ENCODE measurements at places on chromosomes 6 and 20.

DNA sequence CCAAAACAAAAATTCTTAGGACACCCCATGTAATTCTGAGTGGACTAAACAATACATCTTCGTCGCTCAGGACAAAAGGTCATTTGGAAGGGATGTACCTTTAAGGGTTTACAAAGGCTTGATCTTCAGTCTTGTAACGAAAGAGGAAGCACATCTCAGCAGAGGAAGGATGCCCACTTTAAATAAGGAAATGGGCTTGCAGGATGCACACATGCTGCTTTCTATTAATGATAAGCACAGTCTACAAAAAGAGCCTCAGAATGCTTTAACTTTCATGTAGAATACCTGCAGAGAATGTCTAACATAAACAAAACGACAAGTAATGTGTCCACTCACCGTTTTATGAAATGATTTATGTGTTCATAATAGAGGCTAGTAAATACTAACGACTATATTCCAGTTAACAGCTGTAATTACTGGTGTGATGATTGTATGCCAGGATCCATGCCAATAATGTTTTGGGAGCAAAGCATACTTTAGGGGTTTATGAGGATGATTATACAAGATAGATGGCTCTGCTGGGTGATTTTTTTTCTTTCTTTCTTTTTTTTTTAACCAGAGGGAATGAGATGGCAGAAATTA is 216.9 kb downstream of the GMDS start:
- DNase-seq = no peak

DNA sequence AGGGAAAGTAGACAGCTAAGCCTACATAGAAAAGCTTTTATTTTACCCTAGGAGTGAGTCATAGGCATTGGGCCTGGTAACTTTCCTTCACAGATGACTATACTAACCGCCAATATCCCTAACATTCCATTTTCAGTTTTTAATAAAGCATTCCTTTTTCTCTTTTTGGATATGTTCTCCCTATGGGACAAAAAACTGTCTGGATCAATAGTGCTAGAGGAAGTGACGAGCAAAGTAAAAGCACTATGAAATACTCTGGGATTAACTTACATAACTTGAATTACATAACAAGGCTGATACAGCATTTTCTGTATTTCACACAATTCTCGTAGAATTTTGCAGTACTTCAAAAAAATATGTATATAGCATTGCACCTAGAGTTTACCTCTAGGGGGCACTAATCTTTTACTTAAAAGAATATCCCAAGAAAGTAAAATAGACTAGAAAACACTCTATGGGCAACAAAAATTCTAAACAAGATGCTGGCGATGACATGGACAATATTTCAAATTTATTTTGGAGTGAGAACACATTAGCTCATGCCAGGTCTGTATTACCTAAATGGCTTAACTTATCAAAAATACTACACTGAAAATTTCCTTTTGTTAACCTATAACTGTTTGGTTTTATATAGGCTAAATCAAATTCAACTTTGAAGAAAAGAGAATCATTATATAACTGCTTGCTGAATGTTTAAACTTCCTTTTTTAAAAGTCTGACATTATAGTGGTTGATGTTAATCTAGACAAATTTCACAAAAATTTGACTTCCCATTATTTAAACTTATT is 66.3 kb upstream of the DST start:
- no peak for DNase-seq

- DNase-seq = no peak
These were observed 15.1 kb downstream of the GATA5 start for GRCh38 chr20:62460678-62461077.

DNA sequence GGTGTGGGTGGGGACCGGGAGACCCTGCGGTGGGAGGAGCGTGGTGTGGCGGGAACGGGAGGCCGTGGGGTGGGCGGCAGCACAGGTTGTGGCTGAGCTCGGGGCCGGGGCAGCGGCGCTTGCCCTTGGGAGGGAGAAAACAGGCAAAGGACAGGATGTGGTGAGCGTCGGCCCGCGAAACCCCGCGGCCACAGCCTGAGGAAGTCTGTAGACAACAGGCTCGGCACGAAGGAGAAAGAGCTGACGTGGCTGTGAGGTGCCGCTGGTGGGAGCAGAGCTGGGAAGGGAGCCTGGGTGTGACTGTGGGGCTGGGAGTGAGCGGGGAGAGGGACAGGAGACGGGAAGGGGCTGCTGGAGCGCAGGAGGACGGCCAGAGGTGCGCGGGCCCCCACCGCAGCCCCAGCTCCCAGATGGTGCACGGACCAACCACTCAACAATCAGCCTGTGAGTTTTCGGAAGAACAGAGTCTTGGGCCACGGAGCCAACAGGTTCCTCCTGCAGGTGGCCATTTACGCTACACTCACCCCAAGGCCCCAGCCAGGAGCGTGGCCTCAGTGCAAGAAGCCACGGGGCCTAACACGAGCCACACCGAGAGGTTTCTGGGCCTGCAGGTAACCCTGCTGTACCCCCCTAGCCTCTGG is 202.8 kb downstream of the DLL1 start:
- DNase-seq = no peak

GRCh38 chr20:24763386-24764026 is 185.6 kb upstream of the CST7 start:
- DNase-seq = no peak

DNA sequence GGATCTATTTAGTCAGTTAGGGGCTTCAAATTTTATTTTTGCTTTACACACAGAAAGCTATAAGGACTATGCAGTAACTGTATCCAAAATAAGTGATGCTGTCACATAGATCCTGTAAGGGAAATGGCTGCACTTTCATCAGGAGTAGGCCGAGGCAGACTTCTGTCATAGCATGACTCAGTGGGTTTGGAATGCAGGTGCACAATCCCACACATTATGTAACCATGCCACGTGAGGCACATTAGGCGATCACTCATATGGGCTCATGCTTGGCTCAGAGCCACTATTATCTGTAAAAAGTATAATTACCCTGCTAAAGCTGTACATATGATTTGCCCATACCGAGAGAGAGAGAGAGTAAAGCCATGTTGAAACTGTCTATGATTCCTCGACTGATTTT is 1189.4 kb upstream of the EYS start:
- no peak for DNase-seq

DNA sequence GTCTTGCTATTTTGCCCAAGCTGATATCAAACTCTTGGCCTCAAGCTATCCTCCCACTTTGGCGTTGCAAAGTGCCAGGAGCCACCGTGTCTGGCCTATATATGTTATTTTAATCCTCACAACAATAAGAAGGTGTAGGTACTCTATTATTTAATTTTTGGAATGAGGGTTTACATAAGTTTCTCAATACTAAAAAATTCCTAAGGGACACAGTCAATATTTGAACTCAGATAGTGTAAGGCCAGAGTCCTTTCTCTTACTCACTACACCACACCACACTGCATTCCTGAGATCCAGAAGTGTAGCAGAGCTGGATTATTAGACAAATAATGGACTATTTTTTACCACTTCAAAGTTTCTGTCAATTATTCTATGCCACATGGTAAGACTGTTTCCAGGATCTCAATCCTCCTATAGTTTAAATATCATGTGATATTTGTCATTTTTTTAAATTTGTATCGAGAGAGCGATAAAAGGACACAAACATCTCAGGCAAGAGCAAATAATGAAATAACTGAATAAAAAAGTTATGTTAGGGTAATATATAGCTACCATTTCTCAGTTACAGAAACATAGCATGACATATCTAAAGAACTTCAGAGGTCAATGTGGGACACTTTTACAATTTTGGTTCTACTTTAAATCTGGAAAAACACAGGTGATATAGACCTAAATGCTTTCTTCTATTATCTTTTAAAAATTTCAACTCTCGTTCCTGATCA is 162.2 kb upstream of the THEMIS start:
- DNase-seq = no peak

DNA sequence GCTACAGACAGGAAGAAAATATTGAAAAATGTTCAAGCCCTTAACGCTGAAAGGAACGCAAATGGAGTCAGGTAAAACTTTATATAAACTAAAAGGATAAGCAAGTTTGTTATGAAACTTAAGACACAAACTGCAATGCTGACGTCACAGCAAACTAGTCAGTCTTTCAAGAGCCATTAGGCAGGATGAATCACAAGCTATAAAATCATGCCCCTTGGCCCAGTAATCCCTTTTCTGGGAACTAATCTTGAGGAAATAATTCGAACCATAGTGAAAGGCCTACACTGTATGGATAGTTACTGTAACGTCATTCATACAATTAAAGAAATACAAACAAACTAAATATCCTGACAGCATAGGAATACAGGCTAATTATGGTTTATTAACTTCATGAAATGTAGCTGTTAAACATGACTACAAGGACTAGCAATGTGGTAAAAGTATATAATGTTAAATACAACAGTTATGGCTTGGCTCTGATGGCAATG is 42.7 kb upstream of the HINT3 start:
- peak; percentile 91 for DNase-seq

- peak; percentile 77 for DNase-seq
These were observed 69.8 kb upstream of the TINAG start for GRCh38 chr6:54238396-54238795.

DNA sequence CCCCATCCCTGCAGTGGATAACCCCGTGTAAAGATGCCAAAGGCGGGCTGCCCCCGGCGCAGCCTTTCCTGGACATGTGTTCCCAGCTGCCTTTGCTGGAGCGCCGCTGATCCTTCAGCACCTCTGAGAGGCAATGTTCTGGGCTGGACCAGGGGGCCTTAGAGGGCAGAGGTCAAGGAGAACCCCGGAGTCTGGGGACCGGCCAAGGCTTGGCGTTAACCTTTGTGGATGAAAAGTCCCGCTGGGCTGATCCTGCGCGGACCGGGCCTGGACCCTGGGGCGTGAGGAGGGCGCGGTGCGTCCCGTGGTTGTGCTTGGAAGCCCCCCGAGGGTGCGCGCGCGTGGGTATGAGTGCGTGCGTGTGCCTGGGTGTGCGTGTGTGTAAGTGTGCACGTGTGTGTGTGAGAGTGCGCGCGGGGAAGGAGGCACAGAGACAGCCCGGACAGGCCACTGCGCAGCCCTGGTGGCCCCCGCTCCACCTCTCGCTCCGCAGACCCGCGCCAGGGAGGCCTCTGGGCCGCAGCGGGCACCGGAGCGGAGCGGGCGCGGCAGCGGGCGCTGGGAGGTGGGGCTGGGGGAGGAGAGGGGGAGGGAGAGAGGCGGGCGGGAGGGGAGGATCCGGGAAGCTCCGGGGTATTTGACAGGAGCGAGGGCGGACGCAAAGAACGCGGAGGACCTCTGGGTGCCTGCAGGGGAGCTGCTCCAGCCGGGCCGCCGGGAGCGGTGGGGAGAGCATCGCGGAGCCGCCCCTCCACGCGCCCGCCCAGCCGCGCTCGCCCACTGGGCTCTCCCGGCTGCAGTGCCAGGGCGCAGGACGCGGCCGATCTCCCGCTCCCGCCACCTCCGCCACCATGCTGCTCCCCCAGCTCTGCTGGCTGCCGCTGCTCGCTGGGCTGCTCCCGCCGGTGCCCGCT is at the start of gene SMOC2:
TSS of gene SMOC2 (plus strand) at position 665 of the 914 bp plus-strand sequence. CDS start at position 852, 187 bp downstream.
- no peak for DNase-seq

DNA sequence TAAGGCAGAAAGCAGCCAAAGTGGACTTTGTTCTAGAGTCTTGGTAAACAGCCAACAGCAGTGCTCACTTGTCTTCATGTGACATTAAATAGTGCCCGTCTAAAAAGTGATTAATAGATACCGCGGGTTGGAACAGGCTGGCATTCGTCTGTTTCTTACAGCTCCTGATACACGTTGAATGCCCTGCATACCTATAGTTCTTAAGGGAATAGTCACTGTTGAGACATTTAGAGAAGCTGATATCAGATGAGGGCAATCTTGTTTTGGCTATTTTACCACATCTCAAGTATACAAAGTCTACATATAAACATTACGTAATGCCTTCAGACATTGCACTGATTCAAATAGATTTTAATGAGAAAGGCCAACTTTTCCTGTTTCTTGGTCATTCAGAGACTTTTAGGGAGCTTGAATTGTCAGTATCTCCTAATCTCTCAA is 374.9 kb upstream of the FLRT3 start:
- DNase-seq = peak; percentile 26

- no peak for DNase-seq
These were observed 23.9 kb upstream of the C6orf141 start for GRCh38 chr6:49526598-49526997.

DNA sequence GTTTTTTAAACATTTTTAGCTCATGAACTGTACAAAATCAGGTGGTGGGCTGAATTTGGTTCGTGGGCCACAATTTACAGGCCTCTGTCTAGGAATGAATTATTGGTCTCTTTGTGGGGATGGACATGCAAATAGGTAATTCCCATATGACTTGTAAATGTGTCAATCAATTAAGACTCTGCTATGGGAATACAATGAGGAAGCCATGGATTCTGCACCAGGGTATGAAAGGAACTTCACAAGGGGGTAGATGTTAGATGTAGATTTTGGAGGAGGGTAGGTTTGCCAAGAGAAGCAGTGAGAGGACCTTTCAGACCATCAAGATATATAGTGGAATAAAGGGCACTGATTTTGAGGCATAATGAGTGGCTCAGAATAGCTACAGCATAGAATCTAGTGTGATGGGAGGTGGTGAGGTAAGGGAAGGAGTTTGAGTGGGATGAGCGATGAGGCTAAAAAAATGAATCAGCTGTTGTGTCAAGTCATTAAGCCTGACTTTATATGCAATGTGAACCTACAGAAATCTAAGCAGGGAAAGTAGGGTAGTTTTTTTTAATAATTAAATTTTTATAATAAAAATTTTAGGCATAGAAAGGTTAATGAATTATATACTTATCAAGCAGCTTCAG is 32.6 kb upstream of the RNF182 start:
- no peak for DNase-seq

- no peak for DNase-seq
These were observed 67.4 kb downstream of the STMND1 start for GRCh38 chr6:17169291-17169690.

GRCh38 chr6:107787589-107787960 is 36.5 kb downstream of the SCML4 start:
- no peak for DNase-seq

- DNase-seq = no peak
These were observed 32.3 kb downstream of the UST start for GRCh38 chr6:148779142-148779562.

DNA sequence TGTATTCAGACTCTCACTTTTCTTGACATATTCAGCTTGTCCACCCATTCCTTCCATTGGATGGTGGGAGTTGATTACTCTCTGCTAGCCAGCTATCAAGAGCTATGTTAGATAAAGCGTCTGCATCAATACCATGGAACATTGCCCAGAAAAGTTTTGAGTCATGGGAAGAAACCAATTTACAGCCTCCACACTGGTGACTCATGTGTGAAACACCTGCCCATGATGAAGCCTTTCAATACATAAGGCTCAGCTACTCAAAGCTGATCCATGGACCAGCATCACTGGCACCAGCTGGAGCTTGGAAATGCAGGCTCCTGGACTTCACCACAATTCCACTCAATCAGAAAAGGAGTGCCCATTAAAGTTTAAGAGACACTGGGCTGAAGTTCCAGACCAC is 16.1 kb downstream of the PLA2G7 start:
- DNase-seq = no peak

GRCh38 chr20:20198011-20198410 is 145.7 kb downstream of the CFAP61 start:
- no peak for DNase-seq

GRCh38 chr6:136895901-136896300 is 26.2 kb upstream of the SLC35D3 start:
- DNase-seq = no peak

- no peak for DNase-seq
These were observed 25.0 kb downstream of the HEBP2 start for GRCh38 chr6:138428944-138429598.

- DNase-seq = peak; percentile 15
These were observed 291.8 kb downstream of the BMP7 start for GRCh38 chr20:56974499-56975250.

- no peak for DNase-seq
These were observed 5.3 kb upstream of the CPNE5 start for GRCh38 chr6:36844232-36845170.

GRCh38 chr20:38965264-38965663 is 3.1 kb downstream of the DHX35 start:
- no peak for DNase-seq

All from BJ (cell line).